Caudate nucleus (tissue), 63 donors: ENCODE measurements at places on chromosomes 13 and 19.

- DNase-seq, result no peak
Measured at GRCh38 chr13:58083064-58083463, 451.5 kb downstream of the PCDH17 start.

DNA sequence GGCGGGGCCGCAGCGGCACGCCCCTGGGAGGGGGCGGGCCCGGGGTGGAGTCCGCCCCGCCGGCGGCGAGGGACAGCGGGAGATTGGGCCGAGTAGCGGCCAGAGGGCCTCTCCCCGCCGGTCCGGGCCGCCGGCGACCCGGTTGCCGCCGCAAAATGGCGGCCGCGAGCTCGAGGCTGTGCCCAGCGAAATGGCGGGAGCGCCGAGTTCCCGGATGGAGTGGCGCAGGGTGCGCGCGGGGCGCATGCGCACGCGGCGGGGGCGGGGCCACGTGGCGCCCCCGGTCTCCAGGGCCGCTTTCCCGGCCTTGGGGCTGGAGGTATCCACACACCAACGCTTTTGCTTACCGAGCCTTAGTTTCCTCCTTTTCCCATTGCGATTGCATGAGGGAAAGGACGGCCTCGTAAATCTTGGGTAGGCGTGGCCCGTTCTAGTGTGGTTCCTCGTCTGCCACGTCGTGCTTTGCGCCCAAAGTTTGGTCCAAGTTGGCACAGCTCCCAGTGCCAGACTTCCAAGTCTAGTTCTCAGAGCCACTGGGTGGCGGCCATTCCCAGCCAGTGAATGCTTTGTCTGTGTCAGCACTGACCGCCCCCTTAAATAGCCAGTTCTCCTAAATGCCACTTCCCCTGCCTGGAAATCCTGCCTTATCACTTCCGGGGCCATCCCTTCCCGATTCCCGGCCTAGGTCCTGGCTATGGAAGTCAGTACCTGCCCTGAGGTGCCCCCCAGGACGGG lies 513 bp downstream of the CIRBP start:
- peak; percentile 81 for DNase-seq

DNA sequence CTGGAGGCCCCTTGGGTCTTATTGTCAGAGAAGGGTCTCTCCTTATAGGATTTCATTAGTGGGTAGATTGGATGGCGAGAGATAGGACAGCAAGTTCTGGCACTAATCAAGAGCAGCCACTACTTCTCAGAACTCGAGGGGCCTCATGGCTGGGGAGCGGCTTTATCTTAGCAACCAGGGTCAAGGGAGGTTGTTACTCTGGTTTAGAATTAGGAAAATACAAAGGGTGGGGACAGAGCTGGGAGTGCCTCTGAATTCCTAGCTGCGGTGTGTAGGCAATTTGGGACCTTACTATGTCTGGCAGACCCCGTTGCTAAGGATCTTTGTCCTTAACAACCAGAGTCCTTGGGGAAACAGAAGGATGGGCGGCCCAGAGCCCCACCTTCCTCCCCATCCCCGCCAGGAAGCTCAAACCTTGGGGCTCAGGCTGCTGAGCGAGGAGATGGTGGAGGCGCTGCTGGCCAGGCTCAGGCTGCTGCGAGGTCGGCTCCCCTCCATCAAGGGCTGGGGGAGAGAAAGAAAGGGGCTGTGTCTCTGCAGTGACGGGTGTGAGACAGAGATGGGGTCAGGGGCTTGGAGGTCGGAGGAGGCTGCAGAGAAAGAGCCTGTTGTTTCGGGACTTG lies 1.2 kb downstream of the PLEKHA4 start:
- no peak for DNase-seq

DNA sequence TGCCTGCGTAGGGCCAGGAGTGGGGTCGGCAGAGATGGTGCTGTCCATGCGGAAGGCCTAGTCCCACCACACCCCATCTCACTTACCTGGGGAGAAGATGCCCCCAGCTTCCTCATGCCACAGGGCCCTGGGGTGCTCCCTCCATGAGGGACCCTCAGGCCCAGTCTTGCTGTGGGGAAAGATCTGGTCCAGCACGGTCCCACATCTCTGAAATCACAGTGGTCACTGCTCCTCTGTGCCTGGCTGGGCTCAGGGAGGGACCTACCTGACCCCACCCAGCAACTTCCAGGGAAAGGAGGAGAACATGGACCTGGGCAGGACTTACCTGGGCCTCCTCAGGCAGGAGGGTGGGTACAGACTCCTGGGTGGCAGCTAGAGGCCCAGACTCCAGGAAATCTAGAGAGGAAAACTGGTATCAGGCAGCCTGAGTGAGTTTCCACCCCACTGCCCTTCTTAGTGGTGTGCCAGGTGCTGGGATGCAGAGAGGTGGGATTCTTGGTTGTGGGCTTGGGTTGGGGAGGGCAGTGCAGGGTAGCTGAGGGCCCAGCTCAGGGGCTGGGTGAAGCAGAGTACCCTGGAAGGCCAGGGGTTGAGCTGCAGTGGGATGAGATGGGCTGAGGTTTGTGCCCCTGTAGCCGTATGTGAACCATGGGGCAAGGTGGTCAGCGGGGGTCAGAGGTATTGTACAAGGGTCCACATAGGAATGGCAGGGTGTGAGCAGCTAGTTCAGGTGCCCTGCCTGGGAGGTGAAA lies 3.8 kb downstream of the MZF1 start:
- DNase-seq, result no peak
